ENCODE measurements at places on chromosomes 7 and 10.
A peak's percentile ranks its signal among the peaks of the same experiment; 100 is the strongest.

DNA sequence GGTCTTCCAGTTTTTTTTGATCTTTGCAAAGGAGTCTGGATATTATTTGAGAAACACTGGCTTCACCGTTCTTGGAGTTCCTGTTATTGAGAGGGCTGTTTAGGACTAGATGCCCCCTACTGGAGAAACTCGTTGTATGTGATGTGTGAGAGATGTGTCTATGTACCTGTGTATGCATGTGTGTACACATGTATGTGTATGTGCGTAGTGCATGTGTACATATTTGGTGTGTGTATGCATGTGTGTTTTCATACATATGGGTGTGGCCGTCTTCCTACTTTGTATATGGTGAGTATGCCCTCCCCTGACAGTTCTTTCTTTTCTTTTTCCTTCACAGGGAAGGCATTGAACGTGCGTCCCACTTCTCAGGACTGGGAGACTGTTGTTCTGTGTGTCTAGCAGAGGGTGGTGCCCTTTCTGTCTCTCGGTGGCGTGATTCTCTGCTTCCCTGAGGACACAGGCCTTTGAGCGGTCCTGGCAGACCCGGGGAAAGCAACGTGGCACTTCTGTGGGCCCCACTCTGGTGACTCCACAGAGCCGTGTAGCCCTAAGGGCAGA is 3.0 kb upstream of the CALHM3 start:
- no peak for DNase-seq

DNA sequence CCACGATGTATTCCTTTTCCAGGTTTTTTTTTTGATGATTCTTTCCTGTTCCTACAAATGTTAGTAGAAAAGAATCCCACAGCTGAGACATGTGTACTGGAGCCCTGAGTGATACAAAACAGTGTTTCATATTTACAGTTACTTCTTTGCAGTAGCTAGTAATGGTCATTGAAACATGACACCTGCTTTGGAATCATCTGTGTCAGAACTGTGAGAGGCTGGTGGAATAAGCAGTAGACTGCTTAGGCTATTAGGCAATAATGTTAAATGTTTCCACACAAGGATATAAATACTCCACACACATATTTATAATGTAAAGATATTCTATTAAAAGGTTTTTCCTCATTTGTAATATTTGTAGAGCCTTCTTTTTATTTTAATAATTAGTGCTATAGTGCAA is 394.0 kb downstream of the THSD7A start:
- no peak for DNase-seq

GRCh38 chr10:24496906-24497305 is 226.8 kb downstream of the ARHGAP21 start:
- DNase-seq = no peak

GRCh38 chr7:159213253-159213652 is 68.6 kb upstream of the VIPR2 start:
- no peak for DNase-seq

DNA sequence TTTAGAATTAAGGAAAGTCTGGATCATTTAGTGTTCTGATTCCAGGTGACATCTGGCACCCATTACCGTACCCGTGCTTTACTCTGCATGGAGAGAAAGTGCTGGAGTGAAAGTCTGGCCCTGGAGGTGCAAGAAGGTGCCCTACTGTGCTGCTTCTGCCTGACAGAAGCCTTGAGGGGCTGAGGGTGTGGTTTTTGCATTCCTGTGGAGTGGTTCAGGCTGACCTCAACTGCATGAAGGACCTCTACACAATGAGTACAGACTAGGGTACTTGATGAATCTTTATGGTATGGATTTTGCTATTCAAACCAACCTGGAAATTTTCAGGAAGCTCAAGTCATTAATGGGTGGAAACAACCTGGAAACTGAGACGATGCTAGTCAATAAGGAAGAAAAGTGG is 45.1 kb upstream of the GSAP start:
- no peak for DNase-seq

GRCh38 chr7:33040803-33041516 is 21.6 kb downstream of the NT5C3A start:
- DNase-seq = peak; percentile 44

GRCh38 chr10:13816195-13816925 is 229.6 kb downstream of the PRPF18 start:
- no peak for DNase-seq

GRCh38 chr7:11642841-11643240 is 189.2 kb downstream of the THSD7A start:
- no peak for DNase-seq

DNA sequence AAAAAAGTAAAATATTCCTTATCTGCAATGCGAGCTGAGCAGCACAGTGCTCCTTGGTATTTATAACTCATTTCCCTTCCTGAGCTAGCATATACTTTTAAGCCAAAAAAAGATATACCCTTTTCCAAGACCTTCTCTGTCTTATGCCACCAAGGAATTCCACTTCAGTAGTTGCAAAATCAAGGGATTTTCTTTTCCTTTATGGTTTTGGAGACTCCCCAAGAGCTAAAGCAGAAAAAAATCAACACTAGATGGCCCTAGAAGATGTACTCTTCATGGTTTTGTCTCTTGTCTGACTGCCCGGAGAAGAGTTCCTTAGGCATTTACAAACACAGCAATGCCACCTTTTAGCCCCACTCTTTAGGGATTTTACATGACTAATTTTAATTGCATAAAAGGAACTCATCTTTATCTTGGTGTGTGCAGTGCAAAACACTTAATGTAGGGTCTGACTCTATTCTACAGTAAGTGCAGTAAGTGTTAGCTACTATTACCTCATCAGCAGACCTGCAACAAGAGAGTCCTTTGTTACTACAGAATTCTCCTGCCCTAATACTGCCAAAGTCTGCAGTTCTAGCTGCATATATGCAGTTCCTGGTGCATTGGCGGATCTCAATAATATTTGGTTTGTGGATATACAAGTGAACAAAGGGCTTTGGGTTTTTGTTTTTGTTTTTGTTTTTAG is 443.3 kb downstream of the GFRA1 start:
- DNase-seq = no peak

GRCh38 chr10:84352251-84352842 is 24.0 kb downstream of the CCSER2 start:
- DNase-seq = peak; percentile 52

DNA sequence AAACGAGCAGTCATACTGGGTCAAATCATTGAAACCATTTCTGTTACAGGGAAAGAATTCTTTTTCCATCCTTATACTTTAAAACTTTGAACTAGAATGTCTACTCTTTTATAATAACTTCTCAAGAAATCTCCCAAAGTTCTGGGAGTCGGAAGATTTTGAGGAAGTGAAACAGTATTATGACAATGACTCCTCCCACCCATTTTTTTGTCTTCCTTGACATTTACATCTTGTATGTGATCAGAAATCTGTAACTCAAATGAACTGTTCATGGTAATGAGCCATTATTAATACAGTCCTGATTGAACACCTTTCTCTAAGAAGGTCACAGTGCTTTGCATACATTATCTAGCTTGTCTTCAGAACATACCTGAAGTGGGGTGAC is 227.4 kb downstream of the CELF2 start:
- no peak for DNase-seq

- DNase-seq = no peak
These were observed 20.1 kb upstream of the FAM170B start for GRCh38 chr10:49153971-49154370.

DNA sequence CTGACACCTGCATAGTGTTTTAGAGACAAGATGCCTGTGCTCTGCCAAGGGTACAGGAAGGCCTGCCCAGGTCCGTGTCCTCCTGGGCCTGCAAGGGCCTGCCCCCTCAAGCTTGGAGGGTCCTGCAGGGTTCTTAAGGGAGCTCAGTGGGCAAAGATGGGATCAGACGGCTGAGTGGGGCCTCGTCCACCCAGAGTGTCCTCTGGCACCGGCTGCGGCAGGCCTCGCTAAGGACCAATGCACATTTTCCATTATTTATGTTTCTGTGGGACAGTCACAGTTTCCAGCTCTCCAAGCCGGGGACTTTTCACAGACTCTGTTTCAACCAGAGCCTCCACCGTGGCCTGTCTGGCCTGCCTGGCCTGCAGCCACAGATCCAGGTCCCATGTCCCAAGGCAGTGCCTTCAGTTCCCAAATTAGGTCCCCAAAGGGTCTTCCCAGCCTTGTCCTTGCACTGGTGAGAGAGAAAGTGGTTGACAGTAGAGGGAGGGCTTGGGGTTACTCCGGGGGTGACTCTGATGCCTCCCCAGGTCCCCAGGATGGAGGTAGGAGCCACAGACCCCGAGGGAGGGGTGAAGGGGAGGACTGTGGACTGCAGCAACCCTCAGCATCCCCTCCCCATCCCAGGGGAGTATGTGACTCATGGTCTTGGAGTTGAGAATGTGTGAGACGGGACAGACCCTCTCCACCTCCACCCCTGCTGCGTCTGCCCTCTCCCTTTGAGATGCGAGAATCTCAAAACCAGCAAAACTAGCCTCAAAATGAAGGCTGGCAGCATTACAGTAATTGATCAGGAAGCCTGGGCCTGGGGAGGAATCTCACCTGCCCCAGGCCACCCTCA is 14.8 kb downstream of the MYL10 start:
- no peak for DNase-seq

DNA sequence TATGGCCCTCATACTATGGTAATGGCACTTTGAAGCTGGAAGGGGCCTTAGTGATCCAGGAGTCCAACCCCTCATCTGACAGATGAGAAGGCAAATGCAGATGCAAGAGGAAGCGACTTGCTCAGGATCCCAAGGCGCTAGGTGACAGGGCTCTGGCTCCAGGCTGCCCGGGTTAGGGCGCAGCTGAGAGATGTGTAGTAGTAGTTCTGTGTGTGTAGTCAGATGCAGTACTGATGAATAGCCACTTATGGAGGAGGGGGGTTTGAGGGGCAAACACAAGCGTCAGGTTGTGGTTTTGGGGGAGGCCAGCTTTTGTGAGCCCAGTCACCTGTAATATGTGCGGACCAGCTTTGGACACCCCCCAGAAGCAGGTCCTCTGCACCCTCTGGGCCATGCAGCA is 4.8 kb downstream of the ADRA2A start:
- DNase-seq = no peak

DNA sequence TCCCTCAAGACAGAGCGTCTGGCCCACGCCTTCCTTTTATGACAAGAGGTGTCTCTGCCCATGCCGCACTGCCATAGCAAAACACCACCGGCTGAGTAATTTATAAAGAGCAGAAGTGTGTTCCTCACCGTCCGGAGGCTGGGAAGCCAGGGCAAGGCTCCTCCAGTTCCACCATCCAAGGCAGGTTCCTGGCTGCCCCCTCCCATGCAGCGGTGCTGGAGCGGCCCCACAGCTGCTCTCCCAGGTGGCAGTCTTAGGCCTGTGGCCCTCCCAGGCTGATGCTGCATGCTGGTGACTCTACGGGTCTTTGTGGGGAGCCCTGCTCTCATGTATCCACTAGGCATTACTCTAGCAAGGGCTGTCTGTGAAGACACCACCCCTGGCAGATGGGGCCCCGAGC is 113.1 kb downstream of the TCERG1L start:
- no peak for DNase-seq

- no peak for DNase-seq
These were observed 254.3 kb downstream of the IPMK start for GRCh38 chr10:58013406-58013805.

GRCh38 chr7:47460251-47460989 is 121.5 kb downstream of the TNS3 start:
- no peak for DNase-seq

GRCh38 chr10:48520184-48520506 is 84.7 kb downstream of the ARHGAP22 start:
- DNase-seq = no peak

GRCh38 chr10:129887381-129887905 is 76.6 kb downstream of the EBF3 start:
- DNase-seq = no peak

DNA sequence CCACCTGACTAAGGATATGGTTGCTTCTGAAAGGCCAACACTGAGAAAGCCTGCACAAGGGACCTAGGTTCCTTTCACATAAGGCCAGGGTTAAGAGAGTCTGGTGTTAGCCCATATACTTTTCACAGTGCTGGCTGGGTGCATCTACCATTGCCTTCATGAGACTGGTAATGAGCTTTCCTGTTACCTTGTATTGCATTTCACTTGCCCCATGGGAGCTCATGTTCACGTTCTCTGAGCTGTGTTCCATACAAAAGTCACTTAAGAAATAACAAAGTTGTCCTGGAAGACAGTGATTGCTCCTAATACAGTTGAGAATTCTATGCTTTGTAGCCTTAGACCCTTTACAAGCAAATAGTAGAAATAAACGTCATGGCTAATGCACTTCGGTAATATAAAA is 337.8 kb upstream of the TEX47 start:
- no peak for DNase-seq

GRCh38 chr10:125152450-125153368 is 7.7 kb downstream of the CTBP2 start:
- no peak for DNase-seq

DNA sequence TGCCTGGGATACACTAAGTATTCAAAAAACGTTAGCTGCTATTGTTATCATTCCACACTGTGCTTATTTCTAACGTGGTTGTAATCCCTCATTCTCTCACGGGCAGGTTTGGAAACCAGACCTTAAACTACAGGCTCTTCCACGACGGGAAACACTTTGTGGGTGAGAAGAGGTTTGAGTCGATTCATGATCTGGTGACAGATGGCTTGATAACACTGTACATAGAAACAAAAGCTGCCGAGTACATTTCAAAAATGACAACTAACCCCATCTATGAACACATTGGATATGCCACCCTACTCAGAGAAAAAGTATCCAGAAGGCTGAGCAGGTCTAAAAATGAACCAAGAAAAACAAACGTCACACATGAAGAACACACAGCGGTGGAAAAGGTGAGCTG is 163.2 kb upstream of the PRR15 start:
- DNase-seq = no peak

GRCh38 chr10:12699781-12700556 is 301.5 kb downstream of the CCDC3 start:
- DNase-seq = no peak

- DNase-seq = no peak
These were observed 71.6 kb upstream of the ZNF746 start for GRCh38 chr7:149569025-149569725.

- no peak for DNase-seq
These were observed 6.9 kb downstream of the C10orf105 start for GRCh38 chr10:71712572-71713134.

DNA sequence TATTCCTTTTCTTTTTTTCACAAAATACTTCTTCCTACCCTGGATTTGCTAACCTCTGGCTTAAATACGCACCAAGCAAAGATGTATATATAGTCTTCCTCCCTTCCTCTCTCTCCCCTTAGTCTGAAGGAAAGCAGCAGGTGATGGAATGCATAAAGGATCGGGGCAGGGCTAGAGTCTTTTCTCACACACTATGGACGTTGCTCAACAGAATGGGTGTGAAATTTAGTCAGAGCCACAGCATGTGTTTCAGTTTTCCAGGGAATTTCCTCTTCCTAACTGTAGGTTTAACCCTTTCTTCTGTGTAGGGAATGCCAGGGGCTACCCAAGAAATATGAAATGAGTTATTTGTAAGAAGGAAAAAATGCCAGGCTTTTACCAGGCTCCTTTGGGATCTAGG is 71.4 kb upstream of the NFKB2 start:
- DNase-seq = no peak

DNA sequence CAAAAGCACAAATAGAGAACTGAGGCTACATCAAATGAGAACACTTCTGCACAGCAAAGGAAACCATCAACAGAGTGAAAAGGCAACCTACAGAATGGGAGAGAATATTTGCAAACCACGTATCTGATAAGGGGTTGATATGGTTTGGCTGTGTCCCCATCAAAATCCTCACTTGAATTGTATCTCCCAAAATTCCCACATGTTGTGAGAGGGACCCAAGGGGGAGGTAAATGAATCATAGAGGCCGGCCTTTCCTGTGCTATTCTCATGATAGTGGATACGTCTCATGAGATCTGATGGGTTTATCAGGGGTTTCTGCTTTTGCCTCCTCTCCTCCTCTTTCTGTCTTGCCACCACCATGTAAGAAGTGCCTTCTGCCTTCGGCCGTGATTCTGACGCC is 120.6 kb upstream of the FRMD4A start:
- no peak for DNase-seq

GRCh38 chr7:48894574-48894973 is 29.8 kb upstream of the CDC14C start:
- no peak for DNase-seq

Measured in T-helper 9 cell (primary cell).